ENCODE measurements at places on chromosomes 1 and 21. TPM values are rescaled to one million over a fixed set of nuclear protein-coding genes. Genes with fewer than 3 reads are reported as not detected.

DDX59 gene
- 16.0 TPM for total RNA-seq

FCER1A gene
- not detected for total RNA-seq

SPRR2B gene
- total RNA-seq: not detected

RNF207 gene
- total RNA-seq: 61.2 TPM

CFHR5 gene
- total RNA-seq: not detected

GRCh38 chr1:168903237-168903830 is 174.3 kb upstream of the DPT start:
- no peak overlapping the region for H3K4me3 ChIP-seq
- DNase-seq: no peak
- H3K27ac ChIP-seq: no peak overlapping the region
- no peaks in the 10 kb centered on the region for H3K4me1 ChIP-seq

DNA sequence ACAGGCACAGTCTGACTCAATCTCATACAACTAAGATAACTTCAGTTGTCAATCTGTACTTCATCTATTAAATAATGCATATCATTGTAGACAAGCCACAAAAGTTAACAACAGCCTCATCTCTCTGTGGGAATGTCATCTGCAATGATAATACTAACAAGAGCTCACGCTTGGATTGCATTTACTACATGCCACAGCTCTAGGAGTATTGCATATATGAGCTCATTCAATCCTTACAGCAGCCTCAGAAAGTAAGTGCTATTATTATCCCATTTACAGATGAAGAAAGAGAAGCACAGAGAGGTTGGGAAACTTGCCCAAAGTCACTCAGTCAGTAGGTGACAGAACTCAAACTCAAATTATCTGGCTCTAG is 105.7 kb upstream of the GUCA2B start:
- no peaks in the 10 kb centered on the region for H3K36me3 ChIP-seq
- no peaks in the 10 kb centered on the region for H3K27me3 ChIP-seq
- H3K27ac ChIP-seq: no peak overlapping the region
- H3K4me3 ChIP-seq: no peak overlapping the region
- DNase-seq: no peak

DNA sequence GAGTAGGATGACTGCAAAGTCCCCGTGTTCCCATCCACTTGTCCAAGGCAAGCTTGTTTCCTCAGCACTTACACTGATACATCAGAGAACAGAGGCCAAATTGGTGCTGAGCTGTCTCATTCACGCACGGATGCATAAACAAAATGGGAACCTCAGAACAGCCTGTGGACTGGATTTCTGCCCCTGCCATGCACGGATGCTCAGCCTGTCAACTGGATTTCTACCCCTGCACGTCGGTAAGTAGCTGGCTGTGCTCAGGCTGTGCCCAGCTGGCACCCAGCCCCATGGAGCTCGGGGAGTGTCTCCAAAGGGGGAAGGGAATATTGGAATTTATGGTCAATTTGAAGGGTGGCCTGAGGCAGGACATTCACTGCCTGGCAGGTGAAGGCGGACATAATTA is 40.8 kb upstream of the TMPRSS2 start:
- no peak for DNase-seq
- peaks cover 36% of the 10 kb centered on the region for H3K27me3 ChIP-seq
- no peaks in the 10 kb centered on the region for H3K36me3 ChIP-seq
- no peak overlapping the region for H3K27ac ChIP-seq
- H3K4me3 ChIP-seq: no peak overlapping the region
- no peaks in the 10 kb centered on the region for H3K4me1 ChIP-seq

GRCh38 chr1:92944901-92945747 is 16.1 kb downstream of the DIPK1A start:
- no peaks in the 10 kb centered on the region for H3K27me3 ChIP-seq
- H3K4me3 ChIP-seq: no peak overlapping the region
- H3K27ac ChIP-seq: no peak overlapping the region
- H3K36me3 ChIP-seq: no peaks in the 10 kb centered on the region
- H3K4me1 ChIP-seq: peaks cover 14% of the 10 kb centered on the region
- DNase-seq: no peak

GRCh38 chr1:53913352-53914033 is 19.5 kb downstream of the DIO1 start:
- H3K27ac ChIP-seq: no peak overlapping the region
- DNase-seq: no peak
- H3K36me3 ChIP-seq: no peaks in the 10 kb centered on the region
- H3K4me3 ChIP-seq: no peak overlapping the region

GRCh38 chr1:1756661-1757421 is 21.4 kb downstream of the NADK start:
- H3K4me3 ChIP-seq: no peak overlapping the region
- peaks cover 7% of the 10 kb centered on the region for H3K36me3 ChIP-seq
- H3K27me3 ChIP-seq: no peaks in the 10 kb centered on the region
- H3K27ac ChIP-seq: no peak overlapping the region
- DNase-seq: no peak

- no peak for DNase-seq
- H3K36me3 ChIP-seq: no peaks in the 10 kb centered on the region
- H3K27me3 ChIP-seq: no peaks in the 10 kb centered on the region
- H3K27ac ChIP-seq: no peak overlapping the region
These were observed 52.4 kb downstream of the DISP3 start for GRCh38 chr1:11531314-11531870.

DNA sequence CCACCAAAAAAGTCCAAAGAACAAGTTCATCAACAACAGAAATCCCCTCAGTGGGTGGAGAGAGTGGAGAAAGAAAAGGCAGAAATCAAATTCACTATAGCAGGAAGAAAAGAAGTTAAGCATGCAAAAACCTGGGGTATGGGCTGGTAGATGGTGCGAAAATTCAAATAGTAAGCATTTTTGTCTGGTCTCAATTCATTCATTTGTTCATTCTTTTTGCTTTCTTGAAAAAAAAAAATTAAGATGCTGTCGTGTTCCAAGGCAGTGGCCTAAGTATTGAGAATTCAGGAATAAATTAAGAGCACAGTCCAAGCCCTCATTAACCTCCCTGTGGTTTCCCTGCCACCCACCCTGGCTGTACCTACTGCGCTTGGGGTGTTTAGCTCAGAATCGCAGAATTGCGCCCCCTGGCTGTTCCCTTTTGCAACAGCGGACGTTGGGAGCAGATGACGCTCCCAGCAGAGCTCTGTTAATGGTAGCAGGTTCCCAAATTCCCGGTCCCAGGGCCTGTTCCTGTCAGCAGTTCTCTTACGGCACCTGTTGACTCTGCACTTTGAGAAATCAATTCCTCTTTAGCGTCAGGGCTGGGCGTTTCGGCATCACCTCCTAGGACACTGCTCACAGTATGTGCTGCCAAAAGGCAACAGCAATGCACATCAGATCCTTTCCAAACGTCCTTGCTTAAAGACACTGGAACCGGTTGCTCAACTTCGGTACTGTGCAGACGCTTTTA is 34.0 kb upstream of the SSX2IP start:
- H3K4me1 ChIP-seq: peaks cover 7% of the 10 kb centered on the region
- H3K27ac ChIP-seq: no peak overlapping the region
- no peaks in the 10 kb centered on the region for H3K36me3 ChIP-seq
- peak; percentile 51 for DNase-seq
- no peaks in the 10 kb centered on the region for H3K27me3 ChIP-seq

GRCh38 chr1:4483021-4483625 is 171.3 kb upstream of the AJAP1 start:
- no peaks in the 10 kb centered on the region for H3K4me1 ChIP-seq
- H3K4me3 ChIP-seq: no peak overlapping the region
- DNase-seq: no peak

DNA sequence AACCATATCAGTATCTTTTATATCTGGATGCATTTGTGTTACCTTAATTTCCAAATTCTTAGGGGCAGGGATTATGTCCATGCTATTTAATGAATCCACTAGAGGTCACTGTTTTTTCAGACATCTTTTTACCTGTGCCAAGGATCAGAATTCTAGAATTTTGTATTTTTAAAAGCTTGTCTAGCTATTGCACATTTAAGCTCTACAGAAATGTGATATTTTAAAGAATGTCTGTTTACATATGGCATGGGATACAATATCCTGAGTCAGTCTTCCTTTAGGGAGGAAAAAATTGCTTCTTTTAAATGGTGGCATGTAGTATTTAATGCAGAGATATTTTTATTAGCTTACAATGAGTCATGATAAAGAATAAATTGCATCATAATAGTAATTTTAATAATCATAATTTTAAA is 11.3 kb downstream of the RPAP2 start:
- H3K27me3 ChIP-seq: no peaks in the 10 kb centered on the region
- no peak overlapping the region for H3K4me3 ChIP-seq
- peaks cover 7% of the 10 kb centered on the region for H3K36me3 ChIP-seq

DNA sequence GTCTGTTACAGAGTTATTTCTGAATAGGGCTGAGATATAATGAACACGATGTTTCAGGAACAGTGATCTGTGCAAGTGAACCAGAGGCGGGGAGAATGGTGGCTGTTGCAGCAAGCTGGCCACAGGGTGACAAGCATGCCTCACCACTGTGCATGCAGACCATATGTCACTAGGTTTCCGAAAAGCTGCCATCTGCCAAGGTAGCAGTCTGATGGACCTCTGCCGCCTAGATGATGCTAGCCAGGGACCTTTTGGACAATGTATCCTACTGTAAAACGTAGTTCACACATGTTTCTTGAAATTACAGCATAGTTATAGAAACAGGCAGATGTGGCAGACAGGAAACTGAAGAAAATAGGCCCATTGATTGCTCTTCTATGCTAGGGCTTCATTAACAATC is 204.2 kb upstream of the RRP15 start:
- peaks cover 18% of the 10 kb centered on the region for H3K27me3 ChIP-seq
- no peak overlapping the region for H3K4me3 ChIP-seq
- no peak overlapping the region for H3K27ac ChIP-seq
- no peaks in the 10 kb centered on the region for H3K4me1 ChIP-seq
- no peak for DNase-seq
- no peaks in the 10 kb centered on the region for H3K36me3 ChIP-seq

DNA sequence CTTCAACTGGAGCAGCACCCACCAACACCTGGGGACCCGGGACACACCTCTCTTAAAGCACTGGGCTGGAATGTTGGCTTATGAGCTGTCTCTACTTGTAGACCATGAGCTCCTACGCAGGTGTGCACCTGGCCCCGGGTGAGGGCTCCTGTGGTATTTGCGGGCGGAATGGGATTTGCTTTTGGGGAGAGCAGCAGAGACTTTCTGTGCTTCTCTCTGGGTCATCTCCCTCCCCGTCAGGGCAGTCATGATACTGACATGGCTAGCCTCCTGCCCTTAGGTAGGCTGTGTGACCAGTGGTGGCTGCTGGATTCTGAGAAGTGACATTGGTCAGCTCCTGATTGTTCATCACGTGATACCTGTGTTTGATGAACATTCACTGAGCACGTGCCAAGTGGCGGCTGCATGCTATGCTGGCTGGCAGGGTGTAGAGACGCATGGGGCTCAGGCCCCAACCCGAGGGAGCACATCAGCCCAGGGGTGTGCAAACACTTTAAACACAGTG is 9.0 kb upstream of the ZBTB21 start:
- no peaks in the 10 kb centered on the region for H3K4me1 ChIP-seq
- no peak overlapping the region for H3K27ac ChIP-seq
- H3K4me3 ChIP-seq: no peak overlapping the region
- H3K36me3 ChIP-seq: no peaks in the 10 kb centered on the region
- no peak for DNase-seq

All from HCT116 (cell line).